ENCODE measurements at places on chromosomes 7 and 10.

DNA sequence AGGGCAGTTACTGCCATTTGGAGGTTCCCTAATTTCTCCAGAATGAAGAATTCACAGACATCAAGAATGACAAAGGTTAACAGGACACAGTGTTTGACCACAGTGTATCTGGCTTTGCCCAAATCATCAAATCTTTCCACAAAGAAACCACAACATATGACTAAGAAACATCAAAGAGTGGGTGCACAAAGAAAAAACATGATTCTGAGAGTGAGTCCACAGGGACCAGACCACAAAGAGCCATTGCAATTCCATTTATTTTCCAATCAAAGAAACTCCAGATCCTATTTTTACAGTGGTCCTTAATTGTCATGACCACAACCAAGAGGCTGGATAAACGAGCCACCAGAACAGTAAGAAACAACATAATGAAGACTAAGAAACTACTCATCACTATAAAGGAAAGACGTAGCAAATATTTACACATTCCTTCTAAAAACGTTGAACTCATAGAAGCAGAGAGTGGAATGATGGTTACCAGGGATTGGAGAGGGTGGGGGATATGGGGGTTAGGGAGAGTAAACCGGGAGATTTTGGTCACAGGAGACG is 286.5 kb downstream of the DOCK4 start:
- no peak for DNase-seq

- no peak for DNase-seq
Observed at GRCh38 chr10:33352175-33352574, 17.7 kb upstream of the NRP1 start.

- DNase-seq, result no peak
Observed at GRCh38 chr7:81810476-81811155, 40.8 kb upstream of the HGF start.

GRCh38 chr7:28626221-28626620 is 213.9 kb downstream of the CREB5 start:
- DNase-seq, result no peak

- DNase-seq, result no peak
Observed at GRCh38 chr10:124160943-124161582, 67.7 kb upstream of the CHST15 start.

- DNase-seq, result no peak
Observed at GRCh38 chr10:46298477-46299285, 11.9 kb downstream of the ANTXRL start.

- peak; percentile 39 for DNase-seq
Observed at GRCh38 chr7:116138202-116138801, 72.0 kb upstream of the TES start.

DNA sequence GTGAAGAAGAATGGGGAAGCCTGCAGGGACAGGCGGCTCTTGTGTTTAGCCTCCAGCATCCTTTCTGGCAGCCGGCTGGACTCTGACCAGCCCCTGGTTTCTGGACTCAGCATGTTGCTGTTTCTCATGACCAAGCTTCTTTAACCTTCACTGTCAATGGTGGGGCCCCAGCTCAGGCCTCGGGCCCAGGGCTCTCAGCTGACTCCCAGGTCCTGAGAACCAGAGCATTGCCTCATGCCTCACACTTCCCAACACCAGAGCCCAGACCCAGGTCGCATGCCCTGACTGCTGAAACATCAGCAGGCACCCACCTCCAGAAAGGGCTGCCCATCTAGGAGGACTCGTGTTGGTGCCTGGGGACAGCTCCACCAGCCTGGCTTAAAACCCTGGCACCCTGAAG is 34.8 kb upstream of the FGFR2 start:
- no peak for DNase-seq
